ENCODE measurements at places on chromosomes 4 and X. TPM values are rescaled to one million over a fixed set of nuclear protein-coding genes. Genes with fewer than 3 reads are reported as not detected.

The GRIA3 gene
- not detected for total RNA-seq

The IL2 gene
- total RNA-seq, result 4.6 TPM

The ZNF718 gene
- 11.3 TPM for total RNA-seq

The SULT1B1 gene
- 8.1 TPM for total RNA-seq

Data from T-helper 1 cell treated with Interleukin-12 subunit alpha and Interleukin-12 subunit beta and Interleukin-4 antibody, amounts not matched to agents 30 ng/mL and 1 ng/mL, for 36 hours (primary cell).